ENCODE measurements at places on chromosomes 4 and X.

GRCh38 chr4:183438458-183439113 lies 5.8 kb upstream of the CDKN2AIP start:
- no peak for DNase-seq

DNA sequence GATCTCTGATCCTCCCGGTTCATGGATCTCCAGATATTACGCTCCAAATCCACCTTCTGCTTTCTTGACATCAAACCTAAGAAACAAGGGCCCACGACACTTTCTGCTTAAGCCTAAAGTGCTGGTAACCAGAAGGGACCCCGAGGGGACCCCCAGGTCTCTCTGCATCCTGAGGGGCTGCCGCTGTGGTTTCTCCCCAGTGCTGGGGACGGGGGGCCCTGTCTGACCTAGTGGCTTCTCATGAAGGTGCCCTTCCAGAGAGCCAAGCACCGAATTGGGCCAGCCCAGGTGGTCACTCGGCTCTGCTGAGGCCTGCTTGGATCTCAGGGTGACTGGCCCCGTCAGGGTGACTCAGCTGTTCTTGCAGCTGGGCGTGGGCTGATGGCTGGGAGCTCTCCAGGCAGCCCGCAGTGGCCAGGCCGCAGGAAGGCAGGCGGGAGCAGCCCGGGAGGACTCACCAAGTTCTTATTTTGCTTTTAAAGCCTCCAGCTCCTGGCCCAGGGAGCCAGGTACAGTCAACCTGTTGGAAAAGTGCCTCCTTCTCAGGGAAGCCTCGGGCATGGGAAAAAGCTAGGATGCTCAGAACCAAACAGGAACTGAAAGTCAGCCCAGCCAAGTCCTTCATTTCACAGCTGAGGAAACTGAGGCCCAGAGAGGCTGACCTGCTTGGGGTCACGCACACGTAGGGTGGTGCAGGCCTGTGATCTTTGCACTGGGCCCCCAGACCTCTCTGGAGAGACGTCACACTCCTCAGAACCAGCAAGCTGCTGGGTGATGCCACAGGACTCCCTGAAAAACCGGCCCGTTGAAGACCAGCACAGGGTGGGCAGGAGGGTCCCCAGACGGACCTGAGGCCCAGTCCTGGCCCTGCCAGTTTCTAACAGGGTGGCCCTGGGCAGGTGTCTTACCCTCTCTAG lies 16.7 kb downstream of the BLOC1S4 start:
- no peak for DNase-seq

- DNase-seq: no peak
These were observed 196.8 kb downstream of the DCHS2 start for GRCh38 chr4:154294652-154295350.

DNA sequence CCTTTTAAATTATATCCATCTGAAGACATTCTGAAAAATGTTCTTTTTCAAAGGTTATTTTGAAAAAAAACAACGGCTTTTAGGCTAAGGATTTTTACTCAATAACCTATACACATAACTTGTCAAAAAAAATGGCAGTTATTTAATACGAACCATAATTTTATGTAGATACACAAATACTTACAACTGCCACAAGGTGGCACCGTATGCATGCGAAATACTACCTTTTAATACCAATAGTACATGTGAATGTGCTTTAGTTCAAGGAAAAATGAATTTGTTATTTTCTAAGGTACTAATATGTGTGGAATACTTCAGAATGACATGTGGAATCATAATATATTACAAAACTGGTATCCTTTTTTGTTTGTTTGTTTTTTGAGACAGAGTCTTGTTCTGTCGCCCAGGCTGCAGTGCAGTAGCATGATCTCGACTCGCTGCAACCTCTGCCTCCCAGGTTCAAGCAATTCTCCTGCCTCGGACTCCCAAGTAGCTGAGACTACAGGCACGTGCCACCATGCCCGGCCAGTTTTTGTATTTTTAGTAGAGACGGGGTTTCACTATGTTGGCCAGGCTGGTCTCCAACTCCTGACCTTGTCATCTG lies 4.6 kb upstream of the MAD2L1 start:
- DNase-seq: peak; percentile 59

DNA sequence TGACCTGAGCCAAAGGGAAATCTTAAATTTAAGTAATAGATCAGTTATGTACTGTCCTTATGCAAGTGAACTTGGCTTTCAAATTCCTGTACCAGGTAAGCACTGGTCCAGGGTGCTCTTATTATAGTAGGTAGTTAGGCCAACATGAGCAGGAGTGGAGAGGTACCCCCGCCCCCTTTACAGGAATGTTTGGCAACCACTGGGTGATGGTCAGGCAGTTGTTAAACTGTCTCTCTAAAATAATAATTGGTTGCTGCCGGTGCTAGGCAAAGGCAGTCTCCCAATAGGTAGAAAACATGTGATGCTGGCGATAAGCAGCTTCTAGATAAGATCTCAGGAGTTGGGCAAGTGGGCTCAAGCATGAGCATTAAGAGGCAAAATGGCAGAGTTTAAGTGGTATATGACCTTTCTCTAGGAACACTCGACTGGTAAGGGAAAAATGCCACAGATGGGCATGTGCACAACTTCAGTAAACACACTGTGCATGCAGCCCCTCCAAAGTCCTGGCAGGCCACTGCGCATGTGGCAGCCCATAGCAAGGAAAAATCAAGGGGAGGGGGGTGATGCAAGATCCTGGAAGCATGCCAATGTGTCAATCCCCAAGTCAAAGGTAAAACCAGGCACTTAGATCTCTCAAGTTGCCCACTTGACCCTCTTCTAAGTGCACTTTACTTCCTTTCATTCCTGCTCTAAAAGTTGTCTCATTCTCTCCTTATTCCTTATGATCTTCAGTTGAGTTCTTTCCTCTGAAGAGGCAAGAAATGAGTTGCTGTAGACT lies 1239.7 kb downstream of the C4orf33 start:
- DNase-seq: no peak

DNA sequence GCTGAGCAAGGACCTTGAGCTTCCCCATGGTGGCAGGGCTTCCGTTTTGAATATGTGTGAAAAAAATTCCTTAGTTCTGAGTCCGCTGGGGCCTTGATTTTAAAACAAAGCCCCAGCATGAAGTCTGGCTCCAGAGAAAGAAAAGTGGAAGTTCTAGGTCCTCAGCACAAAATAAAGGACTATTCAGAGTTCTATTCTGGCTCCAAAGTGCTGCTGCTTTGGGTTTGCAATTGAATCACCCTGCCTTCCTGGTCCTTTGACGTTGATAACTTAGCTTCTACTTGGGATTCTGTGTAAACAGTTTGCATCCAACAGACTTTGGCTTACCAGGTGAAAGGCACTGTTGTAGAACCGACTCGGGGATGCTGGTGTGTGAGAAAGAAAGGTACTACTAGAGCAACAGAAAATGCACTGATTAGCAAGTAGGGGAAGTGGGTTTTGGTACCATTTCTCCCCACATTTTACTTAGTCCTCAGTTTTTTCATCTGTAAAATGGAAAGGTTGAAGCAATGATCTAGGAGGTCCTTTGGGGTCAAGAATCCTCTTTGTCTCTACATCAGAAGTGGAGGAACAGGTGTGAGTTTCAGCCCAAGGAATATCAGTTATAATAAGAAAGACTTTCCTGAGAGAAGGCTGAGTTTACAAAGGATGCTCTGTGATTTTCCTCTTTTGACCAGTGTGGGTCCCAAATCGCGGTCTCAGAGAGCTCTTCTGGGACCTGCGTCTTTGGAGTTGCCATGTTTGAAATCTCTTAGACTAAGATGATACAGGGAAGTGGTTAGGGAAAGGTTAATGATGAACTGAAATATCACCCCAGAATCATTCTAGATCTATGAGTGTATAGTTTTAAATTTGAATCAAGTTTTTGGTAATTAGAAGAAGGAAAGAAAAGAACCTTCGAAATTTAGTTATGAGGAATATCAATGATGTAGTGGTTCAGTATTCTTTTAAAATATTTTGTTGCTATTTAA lies 28.2 kb downstream of the IGFBP7 start:
- no peak for DNase-seq

DNA sequence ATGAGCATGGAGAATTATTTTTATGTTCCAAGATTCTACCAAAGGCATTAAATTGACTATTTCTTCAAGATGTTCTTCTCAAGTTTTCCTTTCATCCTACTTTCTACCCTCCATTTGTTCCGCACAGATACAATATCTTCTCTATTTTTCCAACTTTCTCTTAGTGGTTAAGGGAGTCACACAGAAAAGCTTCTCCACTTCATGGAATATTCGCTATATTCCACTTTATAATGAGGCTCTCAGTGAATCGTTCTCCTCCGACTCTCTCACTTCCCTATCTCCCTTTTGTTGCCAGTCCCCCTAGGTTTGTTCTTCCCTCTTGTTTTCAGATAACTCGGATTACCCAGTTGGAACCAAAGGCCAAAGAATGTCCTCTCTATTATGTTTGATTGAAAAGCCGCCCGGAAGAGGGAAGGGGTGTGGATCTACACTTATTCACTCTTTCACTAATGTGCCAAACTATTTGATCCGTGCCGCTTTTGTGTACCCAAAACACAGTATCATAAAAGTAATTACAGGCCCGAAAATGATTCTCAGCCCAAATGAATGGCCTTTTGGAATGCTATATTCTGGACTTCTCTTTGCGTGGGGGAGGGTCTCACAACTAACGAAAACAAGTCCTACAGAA lies 1.2 kb downstream of the SH3D19 start:
- DNase-seq: no peak

DNA sequence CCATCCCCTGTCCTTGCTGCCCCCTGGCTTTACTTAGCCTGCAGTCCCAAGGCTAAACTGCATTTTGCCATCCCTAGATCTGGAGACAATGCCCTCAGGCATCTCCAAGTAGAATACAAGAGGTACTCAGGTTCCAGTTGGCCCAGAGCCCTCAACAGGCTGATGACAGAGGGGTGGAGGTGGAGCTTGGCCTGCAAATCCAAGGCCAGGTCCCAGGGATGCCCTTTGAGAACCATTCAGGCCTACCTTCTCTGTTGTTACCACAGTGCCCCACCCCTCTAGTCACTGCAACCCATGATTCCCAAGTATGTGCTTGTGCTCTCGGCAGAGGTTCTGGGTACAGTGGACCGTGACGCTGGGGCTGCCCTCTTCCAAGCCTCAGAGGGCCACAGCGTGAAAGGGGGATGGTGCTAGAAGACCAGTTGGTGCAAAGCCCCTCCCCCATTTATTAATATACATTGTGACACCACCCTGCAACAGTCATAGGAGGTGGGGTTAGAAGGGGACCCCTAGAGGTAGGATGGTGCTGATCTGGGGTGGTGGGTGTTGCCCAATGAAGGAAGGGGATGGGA lies 6.4 kb upstream of the UBA1 start:
- no peak for DNase-seq

- DNase-seq: no peak
These were observed 511.5 kb downstream of the GLUD2 start for GRCh38 chrX:121558886-121559285.

DNA sequence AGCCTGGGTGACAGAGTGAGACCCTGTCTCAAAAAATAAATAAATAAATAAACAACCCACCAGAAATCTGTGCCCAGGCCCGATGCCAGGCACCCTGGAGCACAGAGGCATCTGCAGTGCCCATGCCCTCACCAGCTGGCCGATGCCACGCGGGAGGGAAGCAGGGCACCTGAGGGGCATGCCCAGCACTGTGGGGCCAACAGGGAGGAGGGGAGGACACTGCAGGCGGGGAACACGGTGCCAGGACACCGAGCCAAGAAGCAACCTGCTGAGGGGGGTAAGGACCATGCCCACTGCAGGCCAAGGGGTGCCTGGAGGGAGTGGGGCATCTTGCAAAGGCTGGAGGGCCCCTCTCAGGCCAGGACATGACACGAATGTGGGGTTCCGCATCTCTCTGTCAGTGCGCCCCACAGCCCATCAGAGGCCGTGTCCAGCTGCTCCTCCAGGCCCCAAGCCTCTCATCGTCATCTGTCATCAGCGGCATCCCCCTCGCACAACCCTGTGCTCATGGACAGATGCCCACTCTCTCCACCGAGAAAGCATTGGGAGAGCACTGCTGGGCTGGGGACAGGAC lies 13.3 kb upstream of the DUSP9 start:
- no peak for DNase-seq

- no peak for DNase-seq
These were observed 2.4 kb downstream of the TFDP3 start for GRCh38 chrX:133215747-133216146.

- DNase-seq: peak; percentile 29
These were observed 249.6 kb downstream of the OPHN1 start for GRCh38 chrX:68183612-68184214.

DNA sequence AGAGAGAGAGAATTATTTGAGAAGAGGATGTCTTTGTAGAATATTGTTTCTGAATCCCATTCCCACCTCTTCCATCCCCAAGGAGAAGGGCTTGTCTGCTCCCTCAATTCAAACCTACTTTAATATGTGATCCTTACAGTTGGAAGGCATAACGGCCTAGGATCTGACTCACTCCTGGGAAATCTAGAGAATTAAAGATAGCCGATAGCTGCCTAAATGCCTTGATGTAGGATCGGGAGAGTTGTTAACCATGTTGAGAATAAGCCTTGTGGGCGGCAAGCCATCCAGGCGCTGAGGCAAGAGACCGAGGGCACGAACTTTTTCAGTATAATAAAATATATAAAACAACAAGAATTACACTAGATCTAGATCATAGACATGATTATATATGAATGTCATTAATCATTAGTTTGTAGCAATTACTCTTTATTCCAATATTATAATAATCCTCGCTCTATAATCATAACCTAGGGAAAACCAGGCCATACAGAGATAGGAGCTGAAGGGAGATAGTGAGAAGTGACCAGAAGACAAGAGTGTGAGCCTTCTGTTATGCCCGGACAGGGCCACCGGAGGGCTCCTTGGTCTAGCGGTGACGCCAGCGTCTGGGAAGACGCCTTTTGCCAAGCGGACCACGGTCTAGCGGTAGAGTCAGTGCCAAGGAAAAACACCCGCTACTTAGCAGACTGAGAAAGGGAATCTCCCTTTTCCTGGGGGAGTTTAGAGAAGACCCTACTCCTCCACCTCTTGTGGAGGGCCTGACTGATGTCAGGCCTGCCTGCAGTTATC lies 13.5 kb downstream of the EMCN start:
- no peak for DNase-seq

GRCh38 chr4:101141230-101141629 lies 206.1 kb downstream of the PPP3CA start:
- no peak for DNase-seq

DNA sequence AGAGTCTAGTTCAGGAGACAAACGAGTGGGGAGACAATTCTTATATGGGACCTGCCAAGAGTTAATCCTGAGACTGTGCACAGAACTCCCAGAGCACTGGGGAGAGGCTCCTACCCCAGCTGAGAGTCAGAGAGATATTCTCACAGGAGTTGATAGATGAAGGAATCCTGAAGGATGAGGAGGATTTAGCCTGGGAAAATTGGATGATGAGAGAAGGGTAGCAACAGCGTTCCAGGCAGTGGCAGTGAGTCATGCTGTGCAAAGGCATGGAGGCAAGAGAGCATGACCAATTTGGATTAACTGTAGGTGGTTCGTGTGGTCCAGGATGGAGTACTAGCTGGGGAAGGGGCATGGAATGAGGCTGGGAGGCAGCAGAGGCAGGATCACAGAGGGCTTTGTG lies 318.6 kb downstream of the LDB2 start:
- DNase-seq: no peak
